ENCODE measurements at places on chromosomes 11 and 22. TPM values are rescaled to one million over a fixed set of nuclear protein-coding genes. Genes with fewer than 3 reads are reported as not detected.

Gene PLCB3
- 13.8 TPM for total RNA-seq

Gene GLYATL2
- total RNA-seq = not detected

Gene NARS2
- 10.1 TPM for total RNA-seq

Gene C22orf15
- not detected for total RNA-seq
